BE2C (cell line): ENCODE measurements at places on chromosomes 1 and 21.

- DNase-seq = no peak
These were observed 64.2 kb upstream of the SH3GLB1 start for GRCh38 chr1:86640161-86640670.

DNA sequence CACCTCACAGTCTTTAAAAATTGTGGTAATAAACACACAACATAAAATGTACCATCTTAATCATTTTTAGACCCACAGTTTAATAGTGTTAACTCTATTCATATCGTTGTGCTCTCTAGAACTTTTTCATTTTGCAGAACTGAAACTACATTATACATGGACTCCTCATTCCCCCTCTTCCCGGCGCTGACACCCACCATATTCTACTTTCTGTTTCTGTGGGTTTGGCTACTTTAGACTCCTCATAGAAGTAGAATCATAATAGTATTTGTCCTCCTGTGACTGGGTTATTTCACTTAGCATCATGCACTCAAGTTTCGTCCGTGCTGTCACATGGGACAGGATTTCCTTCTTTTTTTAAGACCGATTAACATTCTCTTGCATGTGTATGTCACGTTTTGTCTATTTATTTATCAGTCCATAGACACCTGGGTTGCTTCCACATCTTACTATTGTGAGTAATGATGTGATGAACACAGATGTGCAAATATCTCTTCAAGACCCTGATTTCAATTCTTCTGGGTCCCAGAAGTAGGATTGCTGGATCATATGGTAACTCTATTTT, 62.9 kb upstream of the TMPRSS2 start:
- DNase-seq = no peak

GRCh38 chr1:206116873-206117150, 376 bp downstream of the AVPR1B start:
- DNase-seq = no peak

GRCh38 chr1:46539972-46540371, 11.5 kb downstream of the KNCN start:
- no peak for DNase-seq

- DNase-seq = no peak
These were observed 101.0 kb downstream of the MRPL39 start for GRCh38 chr21:25506261-25506660.

GRCh38 chr1:206651958-206652890, 16.9 kb downstream of the DYRK3 start:
- no peak for DNase-seq

DNA sequence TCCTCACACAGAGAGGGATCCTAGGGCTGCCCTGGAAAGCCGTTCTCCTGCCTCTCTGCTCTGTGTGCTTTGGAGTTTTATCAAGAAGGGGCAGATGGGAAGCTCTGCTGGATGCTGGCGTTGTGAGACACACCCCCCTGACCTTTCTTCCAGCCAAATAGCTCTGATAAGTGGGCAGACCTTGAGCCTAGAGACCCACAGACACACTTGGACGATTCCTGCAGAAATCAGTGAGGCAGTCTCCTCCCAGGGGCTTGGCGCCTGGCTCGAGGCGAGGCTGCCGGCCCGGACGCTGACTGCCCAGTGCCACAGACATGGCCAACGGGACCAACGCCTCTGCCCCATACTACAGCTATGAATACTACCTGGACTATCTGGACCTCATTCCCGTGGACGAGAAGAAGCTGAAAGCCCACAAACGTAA, at the start of gene MRAP:
MRAP (plus strand) TSS at position 198 of the 424 bp plus-strand sequence; CDS start at position 315, 117 bp downstream.
- no peak for DNase-seq

DNA sequence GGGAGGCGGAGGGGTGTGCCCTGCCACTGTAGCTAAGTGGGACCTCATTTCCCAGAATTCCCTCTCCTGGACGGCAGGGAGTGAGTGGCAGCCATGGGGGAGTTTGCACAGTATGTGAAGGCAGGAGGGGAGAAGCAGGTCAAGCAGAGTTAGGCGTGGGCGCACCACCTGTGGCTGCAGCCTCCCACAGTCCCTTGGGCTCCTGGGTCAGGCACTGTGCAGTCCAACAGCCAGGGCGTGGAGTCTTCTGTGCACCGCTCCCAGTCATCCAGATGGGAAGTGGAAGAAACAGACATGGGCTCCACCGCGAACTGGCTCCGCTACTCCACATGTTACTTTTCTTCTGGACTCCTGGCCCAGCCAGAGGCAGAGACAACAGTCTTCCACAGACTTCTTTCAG, 85.4 kb upstream of the TIAM1 start:
- DNase-seq = peak; percentile 11

GRCh38 chr21:43814215-43815106, 25.1 kb downstream of the RRP1 start:
- DNase-seq = no peak

DNA sequence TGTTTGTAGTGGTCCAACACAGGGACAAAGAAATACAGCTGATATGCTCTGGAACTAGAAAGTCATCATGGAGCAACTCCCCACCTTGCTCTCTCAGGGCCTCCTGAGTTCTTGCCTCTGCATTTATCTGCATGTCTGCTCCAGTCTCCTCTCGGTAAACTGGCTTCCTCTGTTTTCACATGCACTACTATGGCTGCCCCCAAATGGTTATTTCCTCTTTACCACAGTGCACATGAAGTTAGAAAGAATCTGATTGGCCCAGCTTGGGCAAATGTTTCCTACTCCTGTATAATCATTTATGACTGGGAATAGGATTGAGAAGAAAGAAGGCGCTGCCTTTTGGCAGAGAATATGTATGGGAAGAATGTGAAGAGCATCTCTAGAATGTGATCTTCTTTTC, 16.5 kb upstream of the PSMB2 start:
- no peak for DNase-seq

- peak; percentile 84 for DNase-seq
These were observed 21.6 kb downstream of the MAPKAPK2 start for GRCh38 chr1:206706298-206706791.

DNA sequence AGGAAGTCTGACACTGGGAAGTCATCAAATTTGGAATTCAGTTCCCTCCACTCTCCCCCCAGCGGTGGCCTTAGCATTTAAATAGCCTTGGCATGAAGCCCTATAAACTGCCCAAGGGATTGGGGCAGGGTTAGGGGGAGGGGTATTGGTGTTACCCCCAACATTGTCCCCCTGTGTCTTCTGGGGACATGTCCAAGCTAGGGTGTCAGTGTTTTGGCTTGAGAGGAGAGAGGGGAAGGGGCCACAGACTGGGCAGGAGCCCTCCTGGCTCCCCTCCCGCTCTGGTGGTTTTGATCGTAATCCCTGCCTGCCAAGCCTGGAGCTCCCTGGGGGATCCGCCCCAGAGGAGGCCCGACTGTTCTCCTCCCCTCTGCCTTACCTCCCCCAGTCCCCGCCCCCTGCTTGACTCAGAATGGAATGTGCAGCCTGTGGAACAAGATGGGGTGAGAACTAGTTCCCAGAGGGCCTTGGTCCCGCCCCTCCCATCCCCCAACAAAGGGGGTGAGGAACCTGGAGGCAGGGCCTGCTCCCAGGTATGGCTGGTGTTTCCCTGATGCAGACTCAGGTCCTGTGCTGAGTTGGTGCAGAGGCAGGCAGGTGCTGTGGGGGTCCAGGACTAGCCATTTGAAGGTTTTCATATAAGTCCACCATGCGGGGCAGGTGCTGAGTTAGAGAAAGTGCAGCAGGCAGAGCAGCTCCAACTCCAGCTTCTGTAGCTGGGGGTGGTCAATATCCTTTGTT, 7.4 kb downstream of the SOX13 start:
- DNase-seq = peak; percentile 77

GRCh38 chr1:23913212-23913880, at the start of gene CNR2:
CNR2 (minus strand) TSS chr1:23913362; CDS start chr1:23875617, 37,745 bp downstream.
- no peak for DNase-seq

- no peak for DNase-seq
These were observed 38.7 kb downstream of the SLC9A1 start for GRCh38 chr1:27116232-27116631.

- no peak for DNase-seq
These were observed 16.0 kb downstream of the LRIG2 start for GRCh38 chr1:113088972-113089371.

DNA sequence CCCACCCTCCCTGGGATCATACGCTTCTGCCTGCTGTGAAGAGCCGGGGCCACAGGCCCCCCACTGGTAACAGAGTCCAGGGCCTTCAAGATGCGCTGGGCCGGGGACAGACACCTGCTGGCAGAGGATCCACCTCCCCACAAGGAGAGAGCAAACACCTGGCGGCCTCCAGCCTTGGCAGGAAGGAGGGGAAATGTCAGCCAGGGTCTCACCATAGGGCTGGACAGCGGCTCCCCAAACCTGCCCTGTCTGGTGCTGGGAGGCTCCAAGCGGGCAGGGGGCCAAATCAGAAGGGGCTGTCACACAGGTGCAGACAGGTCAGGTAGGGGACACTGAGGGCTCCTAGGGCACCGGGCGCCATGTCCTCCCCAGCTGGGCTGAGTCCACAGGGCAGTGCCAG, 58.9 kb downstream of the KCNAB2 start:
- no peak for DNase-seq

DNA sequence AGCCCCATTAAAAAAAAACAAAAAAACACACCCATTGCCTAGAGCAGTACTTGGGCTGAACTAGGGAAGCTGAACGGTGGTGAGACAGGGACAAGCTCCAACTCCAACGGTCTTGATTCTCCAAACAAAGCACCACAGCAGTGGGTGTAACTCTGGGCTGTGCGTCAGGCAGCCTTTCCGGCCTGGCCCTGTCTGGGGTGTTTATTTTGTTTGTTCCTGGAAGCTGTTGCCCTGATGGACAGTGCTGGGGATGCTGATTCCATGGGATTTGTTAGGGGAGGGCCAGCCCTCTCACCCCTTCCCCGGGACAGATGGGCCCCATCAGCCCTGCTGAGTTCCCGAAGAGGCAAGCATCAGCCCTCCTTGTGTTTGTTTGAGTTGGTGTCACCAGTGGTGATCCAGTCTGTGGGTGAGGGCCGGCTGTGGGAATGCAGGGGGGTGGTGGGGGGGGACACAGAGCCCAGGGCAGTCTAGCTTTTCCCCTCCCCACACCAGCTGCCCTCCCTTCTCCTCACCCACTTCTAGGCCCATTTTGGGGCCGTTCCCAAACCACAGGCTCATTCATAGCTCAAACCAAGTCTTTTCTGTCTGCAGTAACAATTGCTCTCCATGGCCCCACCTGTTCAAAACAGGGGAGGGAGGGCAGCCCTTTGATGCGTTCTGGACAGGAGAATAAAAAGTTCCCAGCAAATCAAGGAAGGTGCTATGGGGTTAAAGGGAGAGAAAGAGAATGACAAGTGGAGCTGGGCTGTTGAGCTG, 4.5 kb downstream of the WNT2B start:
- no peak for DNase-seq

DNA sequence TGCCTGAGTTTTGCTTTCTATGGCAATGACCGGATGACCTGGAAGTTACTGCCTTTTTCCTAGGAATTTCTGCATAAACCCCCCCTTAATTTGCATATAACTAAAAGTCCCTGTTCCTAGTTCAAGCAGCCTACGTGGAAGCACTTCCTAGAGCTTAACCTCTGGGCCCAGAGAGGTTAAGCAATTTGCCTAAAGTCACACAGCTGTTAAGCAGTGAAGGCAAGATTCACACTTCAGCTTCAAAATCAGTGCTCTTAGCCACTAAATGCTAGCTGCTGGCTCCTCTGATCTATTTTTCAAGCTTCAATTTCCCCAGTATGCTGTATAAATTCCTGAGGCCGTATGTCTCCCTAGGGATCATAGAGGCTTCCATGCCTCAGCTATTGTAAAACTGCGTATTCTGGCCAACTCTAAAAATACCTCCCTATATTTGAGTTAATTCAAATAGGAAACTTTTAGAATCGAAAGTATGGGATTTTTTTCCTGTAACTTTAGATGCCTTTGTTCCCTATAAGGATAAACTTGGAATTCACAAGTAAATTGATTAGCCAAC, 53.1 kb upstream of the CD5L start:
- no peak for DNase-seq

- no peak for DNase-seq
These were observed 278.0 kb downstream of the BRINP2 start for GRCh38 chr1:177448652-177449357.

DNA sequence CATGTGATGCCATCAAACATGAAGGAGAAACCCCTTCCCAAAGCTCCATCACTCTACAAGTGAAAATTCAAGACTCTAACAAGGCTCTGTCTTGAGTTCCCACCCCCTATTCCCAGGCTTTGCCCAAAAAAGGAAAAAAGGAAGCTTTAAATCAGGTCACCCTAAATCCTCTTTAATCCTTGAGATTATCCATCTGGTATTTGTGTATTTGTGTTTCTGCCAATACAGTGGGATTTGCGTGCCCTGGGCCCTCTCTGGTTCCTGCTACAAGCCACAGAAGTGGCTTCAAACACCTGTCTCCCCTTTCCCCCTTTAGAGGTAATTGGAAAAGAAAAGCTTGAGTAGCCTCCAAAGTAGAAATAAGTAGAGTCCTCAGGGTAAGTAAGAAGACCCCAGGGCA, 120.4 kb downstream of the EDEM3 start:
- DNase-seq = no peak

DNA sequence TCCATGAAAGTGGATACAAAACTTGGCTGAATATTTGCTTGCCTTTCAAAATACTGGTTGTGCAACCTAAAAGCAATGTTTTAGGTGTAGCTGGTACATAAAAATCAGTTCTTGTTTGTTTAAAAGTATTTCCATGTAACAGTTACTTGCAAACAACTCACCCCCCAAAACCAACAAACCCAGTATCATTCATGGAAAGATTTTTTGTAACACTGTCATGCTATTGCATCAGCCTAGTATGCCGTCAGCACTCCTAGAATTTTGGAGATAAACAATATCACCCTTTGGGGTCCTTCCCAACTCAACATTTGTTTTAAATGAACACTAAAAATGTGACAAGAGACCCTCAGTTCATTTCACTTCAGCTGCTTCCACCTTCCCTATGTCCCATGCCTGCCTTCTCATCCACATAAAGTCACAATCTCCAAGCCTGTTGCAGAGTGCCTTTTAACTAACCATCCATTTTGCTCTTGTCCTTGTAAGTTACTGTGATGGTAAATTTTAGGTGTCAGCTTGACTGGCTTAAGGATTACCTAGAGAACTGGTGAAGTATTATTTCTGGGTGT, 425.3 kb downstream of the DUSP10 start:
- no peak for DNase-seq

GRCh38 chr1:210625715-210626114, 297.0 kb downstream of the HHAT start:
- no peak for DNase-seq

- DNase-seq = no peak
These were observed 35.2 kb downstream of the TGFB2 start for GRCh38 chr1:218380125-218380977.

DNA sequence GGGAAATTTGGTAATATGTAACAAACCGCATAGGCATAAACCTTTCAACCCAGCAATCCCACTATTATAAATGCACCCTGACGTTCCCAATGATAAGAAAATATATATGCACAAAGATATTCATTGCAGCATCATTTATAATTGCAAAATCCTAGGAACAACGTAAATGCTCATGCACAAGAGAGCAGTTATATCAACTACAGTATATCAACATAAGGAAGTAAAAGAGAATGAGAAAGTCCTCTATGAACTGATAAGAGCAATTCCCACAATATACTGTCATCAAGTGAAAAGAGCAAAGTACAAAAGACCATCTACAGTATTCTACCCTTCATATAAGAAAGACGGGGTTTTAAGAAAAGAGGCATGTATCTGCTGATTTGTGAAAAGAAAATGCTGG, 229.9 kb downstream of the SLC45A1 start:
- no peak for DNase-seq
